Skin of body (tissue), 3 donors: ENCODE measurements at places on chromosomes 5 and 9.

DNA sequence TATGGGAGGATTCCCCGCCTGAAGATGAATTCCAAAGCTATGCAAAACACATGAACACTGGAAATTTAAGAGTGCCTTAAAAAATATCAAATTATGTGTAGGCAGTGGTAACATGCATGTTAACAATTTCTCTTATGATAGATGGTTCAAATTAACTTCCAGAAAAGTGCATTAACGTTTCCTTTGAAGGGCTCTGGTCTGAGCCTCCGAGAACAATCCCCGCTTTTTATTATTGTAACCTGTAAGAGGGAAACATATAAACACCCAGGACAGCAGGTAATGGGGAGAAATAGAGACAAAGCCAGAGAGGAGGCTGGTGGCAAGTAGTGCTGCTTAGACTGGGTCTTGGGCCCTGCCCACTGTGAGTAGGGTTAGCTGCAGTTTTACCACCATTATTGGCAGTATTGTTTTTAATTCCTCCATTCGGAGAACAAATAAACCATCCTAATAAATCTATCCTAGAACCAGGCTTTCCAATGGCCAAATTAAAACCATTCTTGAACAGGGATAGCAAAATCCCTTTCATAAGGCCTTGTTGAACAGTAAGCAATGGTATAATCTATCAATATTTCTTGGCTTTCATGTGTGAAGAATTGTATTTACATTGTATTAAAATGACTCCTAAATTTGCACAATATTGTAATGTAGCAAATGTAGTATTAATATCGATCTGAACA is 6.3 kb downstream of the NR2F1 start:
- no peak for DNase-seq

GRCh38 chr5:411728-412127 is 31.2 kb upstream of the EXOC3 start:
- no peak for DNase-seq

GRCh38 chr9:114746591-114747346 is 59.1 kb downstream of the TNFSF15 start:
- peak; percentile 95 for DNase-seq

GRCh38 chr9:18678821-18679590 is 205.1 kb downstream of the ADAMTSL1 start:
- DNase-seq: peak; percentile 60

- no peak for DNase-seq
Observed at GRCh38 chr9:118732998-118733397, 636.2 kb downstream of the BRINP1 start.

- DNase-seq: no peak
Observed at GRCh38 chr5:134136771-134137170, 22.3 kb downstream of the TCF7 start.

DNA sequence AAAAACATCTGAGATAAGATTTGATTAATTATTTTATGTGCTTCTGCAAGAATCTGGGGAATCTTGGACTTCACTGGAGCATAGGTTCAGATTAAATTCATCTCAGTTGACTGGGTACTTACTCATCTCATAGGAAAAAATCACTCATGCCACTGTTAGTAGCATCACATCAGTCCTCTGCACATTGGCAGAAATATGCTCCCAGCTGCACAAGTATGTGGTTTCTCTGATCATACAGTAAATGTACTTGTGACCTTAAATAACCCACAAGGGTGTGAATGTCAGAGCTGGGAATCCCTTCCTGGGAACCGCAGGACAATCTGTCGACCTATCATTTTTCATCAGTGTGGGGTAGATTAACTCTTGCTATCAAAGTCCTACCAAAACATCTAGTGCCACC is 203.7 kb upstream of the SLC24A2 start:
- DNase-seq: no peak

- no peak for DNase-seq
Observed at GRCh38 chr5:53099546-53099945, 10.0 kb downstream of the MOCS2 start.

GRCh38 chr9:95073918-95074317 is 243.6 kb downstream of the FANCC start:
- DNase-seq: no peak

DNA sequence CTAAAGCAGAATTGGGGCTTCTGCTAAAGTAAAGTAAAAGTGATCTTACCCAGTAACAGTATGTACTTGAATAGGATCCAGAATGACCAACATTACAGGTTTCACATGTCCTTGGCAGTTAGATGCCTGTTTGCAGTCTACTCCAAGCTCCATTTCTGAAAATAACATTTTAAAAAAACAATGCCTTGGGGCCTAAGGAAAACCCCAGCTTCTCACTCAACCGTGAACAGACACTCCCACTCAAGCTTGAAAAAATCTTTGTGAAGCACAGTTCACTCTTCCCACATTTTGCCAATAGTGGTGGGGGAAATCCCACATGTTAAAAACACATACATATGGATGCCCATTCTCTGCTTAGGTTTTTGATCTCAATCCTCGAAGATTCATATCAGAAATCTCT is 304.1 kb downstream of the ARRDC3 start:
- DNase-seq: peak; percentile 67

DNA sequence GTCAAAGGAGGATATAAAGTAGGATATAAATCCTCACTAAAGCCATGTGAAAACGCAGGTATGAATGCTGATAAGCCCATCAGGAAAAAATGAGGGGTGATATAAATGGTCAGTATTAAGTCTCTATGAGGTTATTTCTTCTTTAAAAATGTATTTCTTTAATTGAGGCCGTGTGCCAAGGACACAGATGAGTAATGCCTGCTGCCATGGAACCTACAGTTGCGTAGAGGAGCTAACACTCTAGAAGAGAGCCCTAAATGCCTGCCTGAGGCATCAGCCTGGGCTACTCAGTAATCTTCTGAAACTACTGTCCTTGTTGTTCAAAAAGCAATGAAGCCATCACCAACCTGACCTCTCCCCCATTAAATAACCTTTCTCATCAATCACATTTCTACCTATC is 84.9 kb downstream of the KLHL3 start:
- no peak for DNase-seq

DNA sequence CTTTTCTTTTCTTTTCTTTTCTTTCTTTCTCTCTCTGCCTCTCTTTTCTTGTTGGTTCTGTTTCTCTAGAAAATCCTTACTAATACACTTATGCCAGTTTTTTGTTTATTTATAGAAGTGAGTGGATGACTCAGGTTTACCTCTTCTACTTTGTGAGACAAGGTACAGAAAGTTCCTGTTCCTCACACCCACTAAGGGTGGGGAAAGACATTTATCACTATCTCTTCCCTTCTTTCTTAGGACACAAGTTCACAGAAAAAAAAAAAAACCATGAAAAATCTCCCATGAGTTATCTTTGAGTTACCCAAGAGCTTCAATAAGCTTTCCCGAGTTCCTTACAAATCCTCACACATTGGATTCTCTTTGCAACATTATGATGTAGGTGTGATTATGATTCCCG is 60.9 kb upstream of the CD180 start:
- no peak for DNase-seq

DNA sequence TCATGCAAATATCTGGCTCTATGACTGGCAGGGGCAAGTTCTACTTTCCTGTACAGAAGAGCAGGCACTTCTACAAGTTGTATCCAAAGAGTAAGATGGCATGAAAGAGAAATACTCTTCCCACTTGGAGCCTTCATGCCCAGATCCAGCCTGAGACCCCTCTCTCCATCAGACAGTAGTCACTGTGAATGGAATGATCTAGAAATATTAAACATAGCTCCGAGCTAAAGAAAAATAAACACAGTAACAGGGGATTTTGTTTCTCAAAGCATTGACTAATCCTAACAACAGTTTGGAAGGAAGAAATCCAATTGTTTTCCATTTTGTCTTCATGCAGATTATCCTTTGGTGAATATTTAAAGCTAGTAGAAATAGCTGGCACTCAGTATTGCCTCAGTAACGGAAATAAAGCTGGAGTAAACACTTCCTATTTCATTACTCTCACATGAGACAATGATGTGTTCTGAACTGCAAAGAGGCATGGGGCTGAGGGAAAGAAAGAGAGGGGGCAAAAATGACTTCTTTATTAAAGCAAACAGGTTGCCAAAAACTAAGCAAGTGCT is 100.0 kb downstream of the SEMA5A start:
- DNase-seq: peak; percentile 43

DNA sequence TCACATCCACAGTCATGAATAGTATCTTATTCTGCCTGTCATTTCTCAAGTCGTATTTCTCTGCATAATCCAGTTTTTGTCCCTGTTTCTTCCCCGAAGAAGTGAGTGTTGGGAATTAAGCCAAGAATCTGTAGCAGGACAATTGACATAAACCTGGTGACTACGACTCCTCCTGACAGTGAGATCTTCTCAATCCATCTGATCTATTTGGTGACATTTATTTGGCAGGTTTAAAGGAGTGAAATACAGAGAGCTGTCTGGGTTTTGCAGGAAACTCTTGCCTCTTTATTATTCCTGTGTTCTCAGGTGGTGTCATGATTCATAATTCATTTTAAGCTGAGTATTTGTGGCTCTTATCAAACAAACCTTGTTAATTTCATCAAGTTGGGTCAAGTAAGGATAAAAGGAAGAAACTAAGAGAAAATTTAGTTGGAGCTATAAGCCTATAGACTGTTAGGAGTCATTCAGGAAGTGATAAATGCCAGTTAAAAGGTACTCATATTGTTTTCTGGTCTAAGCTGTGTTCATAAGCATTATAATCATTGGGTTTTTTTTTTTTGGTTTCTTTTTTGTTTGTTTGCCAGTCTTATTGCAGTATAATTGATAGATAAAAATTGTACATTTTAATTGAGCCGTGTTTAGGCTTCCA is 95.9 kb upstream of the PCSK1 start:
- DNase-seq: no peak

GRCh38 chr9:26983340-26983739 is 22.1 kb downstream of the LRRC19 start:
- DNase-seq: no peak

DNA sequence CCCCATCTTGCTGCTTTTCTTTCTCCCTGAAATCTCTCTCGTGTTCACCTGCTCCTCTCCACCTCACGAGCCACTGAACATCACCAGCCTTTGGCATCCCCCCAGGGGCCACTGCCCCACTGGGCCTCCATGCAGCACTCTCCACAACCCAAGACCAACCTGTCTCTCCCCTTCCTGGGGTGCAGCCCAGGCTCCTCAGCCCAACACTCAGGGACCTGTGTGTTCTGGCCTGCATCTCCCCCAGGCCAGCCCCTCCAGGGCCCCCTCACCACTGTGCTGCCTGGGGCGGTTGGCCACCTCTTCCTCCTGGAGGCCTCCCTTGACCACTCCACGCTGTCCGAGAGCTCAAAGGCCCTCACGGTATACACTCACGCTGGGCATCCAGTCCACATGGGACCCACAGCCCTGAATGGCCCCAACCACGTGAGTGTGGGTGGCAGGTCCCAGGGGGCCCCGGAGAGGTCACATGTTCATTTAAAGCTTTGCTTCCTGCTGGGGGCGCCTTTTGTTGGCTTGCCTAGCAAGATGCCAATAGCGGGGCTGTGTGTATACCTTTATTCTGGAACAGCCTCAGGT is 453 bp upstream of the DOK3 start:
- no peak for DNase-seq

DNA sequence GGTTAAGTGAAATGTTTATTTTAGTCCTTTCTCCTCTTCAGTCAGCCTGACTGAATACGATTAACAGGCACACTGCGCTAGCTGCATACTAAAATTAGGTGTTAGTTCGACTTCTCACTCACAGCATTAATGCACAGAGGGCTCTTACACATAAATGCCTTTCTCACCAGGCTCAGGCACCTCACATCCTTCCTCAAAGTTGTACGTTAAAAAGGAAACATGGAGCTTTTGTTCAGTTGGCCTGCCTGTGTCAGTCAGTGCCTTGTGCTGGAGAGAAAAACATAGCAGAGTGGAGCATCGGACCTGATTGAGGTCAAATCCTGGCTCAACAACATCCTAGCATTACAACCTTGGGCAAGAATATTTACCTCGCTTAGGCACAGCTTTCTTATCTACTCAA is 236.0 kb upstream of the ZNF462 start:
- DNase-seq: no peak

DNA sequence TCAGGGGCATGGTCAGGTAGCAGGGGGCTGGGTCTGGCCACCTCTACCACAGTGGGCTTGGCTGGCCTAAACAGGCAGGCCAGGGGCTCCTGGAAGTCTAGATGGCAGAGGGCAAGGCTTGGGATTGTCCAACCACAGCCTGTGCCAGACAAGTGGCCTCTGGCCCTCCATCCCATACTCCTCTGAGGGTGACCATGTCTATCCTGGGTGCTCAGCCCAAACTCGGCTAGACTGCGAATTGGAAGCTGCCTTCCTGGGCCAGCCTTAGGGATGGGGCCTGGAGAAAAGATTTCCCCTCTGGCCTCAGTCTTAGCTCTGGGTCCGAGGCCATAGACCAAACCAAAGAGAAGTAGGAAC is 110.5 kb downstream of the PHF2 start:
- DNase-seq: no peak

DNA sequence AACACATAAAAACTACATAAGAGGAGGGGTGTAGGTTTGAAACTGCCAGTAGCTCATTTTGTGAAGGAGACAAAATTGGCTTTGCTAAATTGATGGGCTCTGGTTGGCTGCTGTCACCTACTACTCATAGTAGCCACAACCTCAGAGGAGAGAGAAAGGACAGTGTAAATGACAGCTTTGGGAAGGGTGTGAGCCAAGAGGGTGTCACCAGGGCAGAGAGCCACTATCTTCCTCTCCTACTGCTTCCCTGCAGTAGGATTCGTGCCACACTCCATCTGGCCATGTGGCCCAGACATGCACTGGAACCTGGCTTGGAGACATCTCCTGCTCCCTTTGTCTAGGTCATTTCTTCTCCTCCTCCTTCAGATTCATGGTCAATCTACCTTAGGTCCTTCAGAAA is 455.9 kb downstream of the ENC1 start:
- DNase-seq: no peak

DNA sequence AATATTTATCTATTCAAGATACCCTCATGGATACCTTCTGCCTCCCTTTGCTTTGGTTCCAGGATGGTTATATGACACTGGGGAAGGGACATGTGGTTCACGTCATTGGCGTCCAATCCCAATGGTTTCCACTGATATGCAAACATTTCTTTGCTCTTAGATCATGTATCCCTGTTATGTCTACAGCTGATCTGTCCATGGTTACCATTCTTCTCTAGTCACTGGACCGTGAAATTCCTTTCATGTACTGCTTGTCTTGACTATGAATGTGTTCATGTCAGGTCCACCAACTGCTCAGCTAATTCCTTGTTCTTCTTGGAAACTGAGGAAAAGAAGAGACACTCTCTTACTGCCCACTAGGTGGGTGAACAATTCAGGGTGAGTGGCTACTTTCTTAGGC is 391.1 kb upstream of the ZNF608 start:
- DNase-seq: no peak

DNA sequence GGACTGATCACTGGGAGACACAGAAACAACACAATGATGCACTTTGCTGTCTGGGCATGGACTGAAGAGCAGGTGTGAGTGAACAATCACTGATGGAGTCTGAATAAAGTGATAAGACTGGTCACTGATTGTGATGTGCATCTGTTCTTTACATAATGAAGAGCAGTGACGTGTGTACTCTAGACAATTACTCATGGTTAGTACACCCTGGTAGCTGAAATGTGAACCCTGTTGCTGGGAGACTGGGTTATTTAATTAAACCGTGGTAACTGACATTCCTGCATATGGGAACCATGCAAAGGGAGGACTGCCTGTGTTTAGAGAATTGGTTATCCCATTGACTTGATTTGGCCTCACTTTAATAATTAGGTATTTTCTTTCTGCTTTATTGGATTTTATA is 202.9 kb downstream of the NR2F1-AS1 start:
- no peak for DNase-seq

GRCh38 chr9:116387934-116388698 is 234.5 kb downstream of the PAPPA start:
- DNase-seq: no peak
